Stimulated activated CD8-positive, alpha-beta memory T cell treated with anti-CD3 and anti-CD28 coated beads, Interleukin-4, amount 100 ng/mL, for 4 hours (primary cell): ENCODE measurements at places on chromosomes 7 and 10.

GRCh38 chr7:6154542-6155404 lies 117.7 kb downstream of the CYTH3 start:
- DNase-seq: no peak

- no peak for DNase-seq
These were observed 12.9 kb downstream of the SLC16A12 start for GRCh38 chr10:89522463-89522862.

- DNase-seq: no peak
These were observed 4.5 kb upstream of the BHLHA15 start for GRCh38 chr7:98206451-98207330.

DNA sequence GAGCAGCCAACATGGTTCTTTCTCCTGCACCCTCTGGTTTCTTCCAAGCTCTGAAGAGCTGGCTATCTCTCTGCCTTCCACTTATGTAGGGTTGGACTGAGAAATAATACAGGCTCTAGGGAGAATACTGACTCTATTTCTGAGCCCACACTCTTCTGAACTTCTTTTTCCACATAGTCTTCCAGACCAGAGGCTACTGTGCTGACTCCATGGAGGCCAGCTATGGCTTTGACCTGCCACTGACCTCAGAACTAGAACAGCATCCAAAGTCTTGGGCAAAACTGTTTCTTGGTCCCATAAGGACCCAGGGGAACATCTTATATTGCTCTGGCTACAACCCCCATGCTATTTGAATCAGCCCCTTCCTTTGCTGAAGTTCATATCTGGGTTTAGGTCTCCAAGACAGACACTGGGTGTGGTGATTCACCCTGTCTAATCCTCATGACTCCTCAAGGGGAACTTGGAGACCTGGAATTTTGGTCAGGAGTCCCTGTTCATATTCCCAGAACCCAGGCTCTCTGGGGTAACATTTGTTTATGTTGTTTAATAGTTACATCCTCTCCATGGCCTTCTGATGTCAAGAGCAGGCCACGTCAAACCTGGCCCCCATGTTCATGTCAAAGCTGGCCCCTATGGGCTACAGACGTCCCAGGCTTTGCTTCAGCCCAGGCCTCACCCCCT lies 12.1 kb upstream of the PLAU start:
- no peak for DNase-seq

GRCh38 chr10:124197371-124198124 lies 104.2 kb upstream of the CHST15 start:
- no peak for DNase-seq

- no peak for DNase-seq
These were observed 79.9 kb upstream of the GNA12 start for GRCh38 chr7:2923886-2924574.

- no peak for DNase-seq
These were observed 17.4 kb downstream of the SLC13A4 start for GRCh38 chr7:135710417-135711138.

DNA sequence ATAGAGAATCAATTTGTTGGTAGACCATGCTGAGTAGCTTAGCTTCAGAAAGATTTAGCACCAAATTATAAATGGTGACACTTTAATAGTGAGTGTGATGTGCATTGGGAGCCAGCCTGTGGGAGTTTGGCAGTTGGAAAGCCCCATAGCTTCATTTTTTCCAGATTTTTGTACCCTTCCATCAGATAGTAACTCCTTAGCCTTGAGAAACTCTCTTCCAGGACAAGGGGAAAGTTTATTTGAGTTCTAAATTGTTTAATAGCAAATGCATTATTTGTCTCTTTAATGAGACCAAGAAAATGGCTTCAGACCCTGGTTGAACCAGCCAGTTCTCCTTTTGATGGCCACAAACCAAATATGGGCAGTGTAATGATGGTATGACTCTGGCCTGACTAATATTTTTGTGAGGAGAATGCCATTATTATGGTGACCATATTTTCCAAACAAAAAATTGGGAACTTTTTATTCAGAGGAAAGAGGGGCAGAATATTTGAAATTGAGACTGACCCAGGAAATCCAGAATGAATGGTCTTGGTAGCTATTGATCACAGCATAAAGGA lies 49.8 kb downstream of the PLCE1 start:
- no peak for DNase-seq

- DNase-seq: no peak
These were observed 83.7 kb downstream of the CARD11 start for GRCh38 chr7:2959828-2960599.

DNA sequence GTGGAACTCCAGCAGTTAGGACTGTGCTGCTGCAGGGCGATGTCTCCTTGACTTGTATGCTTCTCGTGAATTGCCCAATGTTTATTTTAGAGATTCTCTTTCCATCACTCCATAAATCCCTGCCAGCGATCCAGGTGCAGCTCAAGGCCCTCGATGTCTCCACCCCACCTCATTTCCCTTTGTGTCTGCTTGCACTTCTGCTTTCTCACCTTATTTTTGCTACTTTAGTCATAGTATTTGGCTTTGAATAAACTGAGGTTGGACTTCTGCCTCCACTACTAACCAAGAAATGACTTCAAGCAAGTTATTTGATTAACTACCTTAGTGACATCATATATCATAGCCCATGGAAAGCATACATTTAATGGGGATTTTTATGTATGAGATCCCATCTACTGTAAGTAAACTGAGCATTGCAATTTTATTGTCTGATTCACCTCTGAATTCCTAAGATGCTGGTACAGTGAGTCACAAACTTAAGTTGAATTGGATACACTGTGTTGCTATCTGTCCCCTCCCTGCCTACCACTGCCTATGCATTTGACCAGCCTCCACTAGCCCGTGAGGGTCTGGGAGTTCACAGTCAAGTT lies 255.8 kb downstream of the ABCA13 start:
- no peak for DNase-seq

- no peak for DNase-seq
These were observed 44.4 kb upstream of the RELN start for GRCh38 chr7:104033837-104034236.

DNA sequence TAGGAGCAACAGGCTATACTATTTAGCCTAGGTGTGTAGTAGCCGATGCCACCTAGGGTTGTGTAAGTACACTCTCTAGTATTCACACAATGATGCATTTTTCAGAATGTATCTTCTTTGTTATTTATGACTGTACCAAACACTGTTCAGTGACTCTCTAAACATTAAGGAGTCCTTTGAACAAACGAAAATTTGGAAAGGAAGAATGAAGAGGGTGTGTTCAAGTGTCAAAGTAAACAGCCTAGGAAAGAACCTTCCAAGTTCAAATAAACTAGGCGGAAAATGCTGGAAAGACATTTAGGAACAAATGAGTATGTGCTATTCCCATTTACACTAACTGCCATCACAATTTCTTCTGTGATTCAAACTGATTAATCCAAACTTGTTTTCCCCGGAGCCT lies 142.4 kb downstream of the CHCHD3 start:
- DNase-seq: no peak

- no peak for DNase-seq
These were observed 41.1 kb downstream of the GPRIN2 start for GRCh38 chr10:46515366-46515765.

- DNase-seq: no peak
These were observed 30.4 kb downstream of the FOXK1 start for GRCh38 chr7:4712281-4713182.

- DNase-seq: no peak
These were observed 8.9 kb downstream of the PROSER2 start for GRCh38 chr10:11832042-11832441.

DNA sequence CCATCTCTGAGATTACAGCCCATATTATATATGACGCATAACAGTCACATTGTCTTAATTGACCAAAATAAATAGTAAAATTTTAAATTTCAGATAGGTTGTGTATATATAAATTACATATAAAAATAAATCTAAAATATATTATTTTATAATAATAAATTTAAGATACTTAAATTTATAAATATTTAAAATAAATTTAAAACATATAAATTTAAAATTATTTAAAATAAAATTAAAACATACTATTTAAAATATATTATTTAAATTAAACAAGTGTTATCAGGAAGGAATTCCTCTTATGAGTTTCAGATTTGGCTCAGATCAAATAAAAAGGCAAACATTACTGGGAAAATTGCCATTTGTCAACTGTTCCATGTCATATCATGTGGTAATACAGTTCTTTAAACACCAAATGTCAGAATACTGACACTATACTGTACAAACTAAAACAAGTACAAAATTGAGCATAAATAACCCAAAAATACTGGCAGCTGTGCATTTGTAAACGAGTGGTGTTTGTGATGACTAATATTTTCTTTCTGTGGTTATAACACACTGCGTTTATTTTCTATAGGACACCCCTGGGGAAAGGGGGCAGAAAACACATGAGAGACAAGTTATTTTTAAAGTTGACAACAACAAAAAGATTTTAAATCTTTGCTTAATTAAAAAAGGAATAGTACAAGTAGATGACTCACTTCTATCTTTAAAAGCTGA lies 71.3 kb upstream of the DGKB start:
- DNase-seq: no peak

GRCh38 chr10:117587036-117587435 lies 44.5 kb downstream of the EMX2 start:
- DNase-seq: no peak

GRCh38 chr10:89471110-89471809 lies 56.9 kb downstream of the IFIT5 start:
- DNase-seq: no peak
